DND-41 (cell line): ENCODE measurements at places on chromosomes 6 and 20.
A peak's percentile ranks its signal among the peaks of the same experiment; 100 is the strongest.

DNA sequence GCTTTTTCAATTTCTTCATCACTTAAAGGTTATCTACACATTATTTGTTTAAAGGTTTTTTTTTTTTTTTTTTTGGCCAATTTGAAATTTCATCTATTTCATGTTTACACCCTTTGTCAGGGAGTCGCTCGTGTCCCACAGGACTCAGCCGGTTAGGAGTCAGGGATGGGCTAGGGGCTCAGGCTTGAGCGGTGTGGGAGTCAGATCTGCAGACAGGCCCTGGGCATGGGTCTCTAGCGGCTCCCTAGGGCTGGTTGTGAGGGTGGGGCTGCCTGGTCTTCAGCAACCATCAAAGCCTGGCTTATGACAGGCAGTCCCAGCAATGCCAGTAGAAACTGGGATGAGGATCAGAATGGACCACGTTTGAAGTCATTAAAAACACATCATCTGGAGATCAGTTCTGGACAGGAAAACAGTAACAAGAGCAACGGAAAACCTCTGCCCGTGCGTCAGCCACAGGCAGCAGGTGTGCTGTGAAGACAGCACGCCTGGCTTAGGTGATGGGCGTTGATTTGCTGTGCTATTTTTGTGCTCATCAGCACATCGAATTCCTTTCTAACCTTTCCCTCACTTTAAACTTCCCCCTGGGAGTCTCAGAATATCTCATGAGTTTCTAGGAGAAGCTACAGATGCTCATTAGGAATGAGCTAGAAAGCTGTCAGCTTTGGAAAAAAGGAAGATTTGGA is 91.3 kb upstream of the MPC1 start:
- no peak for DNase-seq

GRCh38 chr6:41040101-41040939 is 1.3 kb upstream of the UNC5CL start:
- no peak for DNase-seq

- DNase-seq = no peak
These were observed 157.8 kb downstream of the TRIM27 start for GRCh38 chr6:28765978-28766351.

GRCh38 chr20:56362833-56363413 is 4.1 kb downstream of the FAM210B start:
- DNase-seq = no peak

DNA sequence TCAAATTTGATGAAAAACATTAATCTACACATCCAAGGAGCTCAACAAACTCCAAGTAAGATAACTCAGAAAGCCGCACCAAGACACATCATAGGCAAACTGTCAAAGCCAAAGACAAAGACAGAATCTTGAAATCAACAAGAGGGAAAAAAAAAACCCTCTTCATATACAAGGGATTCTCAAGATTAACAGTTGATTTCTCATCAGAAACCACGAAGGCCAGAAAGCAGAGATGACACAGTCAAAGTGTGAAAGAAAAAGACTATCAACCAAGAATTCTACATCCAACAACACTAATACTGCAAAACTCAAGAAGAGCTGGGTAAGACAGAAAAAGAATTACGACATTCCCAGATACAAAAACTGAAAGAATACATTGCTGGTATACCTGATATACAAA is 73.8 kb downstream of the CDK19 start:
- no peak for DNase-seq

DNA sequence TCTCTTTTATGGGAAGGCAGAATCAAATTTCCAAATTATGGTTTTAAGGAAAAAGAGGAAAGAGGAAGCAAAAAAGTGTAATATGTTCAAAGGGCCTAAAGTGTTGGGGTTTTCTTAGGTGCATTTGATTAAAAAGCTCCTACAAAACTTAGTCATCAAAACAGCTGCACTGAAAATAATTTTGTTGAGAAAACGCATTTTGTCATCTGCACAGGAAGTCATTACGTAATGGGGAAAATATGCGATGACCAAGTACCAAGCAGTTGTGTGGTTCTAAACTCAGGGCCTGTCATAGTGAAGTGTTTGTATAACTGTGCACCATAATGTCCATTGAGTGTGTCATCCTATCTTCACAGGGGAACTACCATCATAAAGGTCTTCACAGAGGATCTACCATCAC is 15.6 kb downstream of the HAO1 start:
- DNase-seq = no peak

GRCh38 chr6:156876302-156876701 is 99.1 kb downstream of the ARID1B start:
- no peak for DNase-seq

GRCh38 chr6:163585932-163586437 is 171.5 kb downstream of the QKI start:
- DNase-seq = no peak

GRCh38 chr6:43644940-43645612 is at the start of gene RSPH9:
Gene RSPH9 (plus strand): TSS chr6:43645036. CDS start chr6:43645099, 63 bp downstream.
- no peak for DNase-seq

DNA sequence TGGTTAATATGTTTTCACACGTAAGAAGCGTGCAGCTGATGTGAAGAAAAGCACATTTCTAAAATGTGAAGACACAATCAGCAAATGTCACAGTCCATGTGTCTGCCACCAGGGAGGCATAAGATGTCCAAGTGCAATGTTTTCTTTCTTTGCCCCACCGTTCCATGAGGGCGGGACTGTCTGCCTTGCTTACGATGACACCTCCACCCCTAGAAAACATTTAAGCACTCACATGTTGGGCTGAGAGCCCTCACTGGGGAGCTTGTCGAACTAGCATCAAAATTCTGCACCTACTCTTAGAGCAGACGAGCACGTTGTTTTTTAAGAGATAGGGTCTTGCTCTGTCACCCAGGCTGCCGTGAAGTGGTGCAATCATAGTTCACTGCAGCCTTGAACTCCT is 57.6 kb downstream of the PSMG4 start:
- no peak for DNase-seq

GRCh38 chr6:122628714-122629113 is 18.5 kb downstream of the PKIB start:
- DNase-seq = no peak

DNA sequence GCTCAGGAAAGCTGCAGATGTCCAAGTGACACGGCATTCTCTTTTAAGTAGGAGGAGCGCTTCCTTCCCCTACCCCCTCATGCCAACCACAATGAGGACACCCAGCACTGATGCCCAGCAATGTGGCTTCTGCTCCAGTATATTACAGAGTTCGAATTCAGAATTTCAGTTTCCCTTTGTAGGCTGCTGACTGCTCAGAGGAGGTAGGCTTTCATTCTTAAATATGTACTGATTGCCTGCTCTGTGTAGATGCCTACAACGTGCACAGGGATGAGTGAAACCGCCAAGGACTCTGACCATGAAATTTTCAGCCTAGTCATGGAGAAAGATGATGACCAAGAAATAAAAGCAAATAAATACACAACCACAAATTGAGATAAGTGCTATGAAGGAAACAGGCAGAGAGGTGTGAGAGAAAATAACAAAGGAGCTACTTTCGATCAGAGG is 50.9 kb upstream of the TNFAIP3 start:
- peak; percentile 34 for DNase-seq

DNA sequence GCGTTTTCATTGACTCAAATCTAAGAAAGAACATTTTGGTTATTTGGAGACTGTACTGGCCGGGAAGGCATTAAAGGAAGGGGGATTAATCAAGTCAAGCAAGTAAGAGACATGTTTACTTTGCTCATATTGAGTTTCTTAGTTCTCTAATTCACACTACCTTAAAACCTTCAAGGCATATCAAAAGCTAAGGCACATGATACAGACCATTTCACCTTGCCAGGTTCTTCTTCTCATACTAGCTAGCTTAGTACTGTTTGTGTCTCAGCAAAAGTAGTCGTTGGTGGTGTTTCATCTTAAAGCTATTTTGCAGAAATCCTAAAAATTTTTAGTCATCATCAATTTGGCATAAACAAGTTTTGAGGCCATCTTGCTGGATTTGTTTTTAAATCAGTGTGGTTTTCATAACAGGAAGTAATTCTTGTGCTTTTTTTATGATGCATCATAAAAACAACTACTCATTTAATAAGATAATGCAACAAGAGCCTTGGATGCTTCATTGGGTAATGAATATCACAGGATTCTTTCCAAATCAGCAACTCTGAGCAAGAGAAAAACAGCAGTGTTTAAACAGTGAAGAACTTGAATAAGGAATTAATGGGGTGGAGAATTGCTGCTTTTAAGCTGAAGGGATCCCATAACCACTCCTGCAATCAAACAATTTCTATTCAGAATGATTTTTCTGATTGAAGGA is 425.3 kb downstream of the EPM2A start:
- DNase-seq = no peak

GRCh38 chr6:84920021-84920420 is 155.6 kb upstream of the TBX18 start:
- no peak for DNase-seq

GRCh38 chr20:33145521-33145920 is 22.4 kb upstream of the BPIFA2 start:
- no peak for DNase-seq

DNA sequence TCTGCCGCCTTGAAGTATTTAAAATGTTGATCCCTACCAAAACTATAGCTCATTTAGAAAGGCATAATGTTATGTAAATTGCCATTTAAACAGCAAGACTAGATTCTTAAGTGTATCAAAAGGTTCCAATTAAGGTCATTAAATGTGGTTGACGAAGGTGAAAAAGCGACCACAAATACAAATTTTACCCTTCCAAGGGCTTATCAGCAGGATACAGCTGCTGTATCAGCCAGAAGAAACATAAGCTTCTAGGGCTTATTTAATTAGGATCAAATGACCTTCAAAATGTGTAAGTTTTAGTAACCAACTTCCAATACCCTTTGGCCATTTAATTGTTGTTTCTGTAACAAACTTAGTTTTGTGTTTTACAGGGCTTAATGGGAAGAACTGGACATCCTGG is 139.9 kb downstream of the COL9A1 start:
- no peak for DNase-seq

DNA sequence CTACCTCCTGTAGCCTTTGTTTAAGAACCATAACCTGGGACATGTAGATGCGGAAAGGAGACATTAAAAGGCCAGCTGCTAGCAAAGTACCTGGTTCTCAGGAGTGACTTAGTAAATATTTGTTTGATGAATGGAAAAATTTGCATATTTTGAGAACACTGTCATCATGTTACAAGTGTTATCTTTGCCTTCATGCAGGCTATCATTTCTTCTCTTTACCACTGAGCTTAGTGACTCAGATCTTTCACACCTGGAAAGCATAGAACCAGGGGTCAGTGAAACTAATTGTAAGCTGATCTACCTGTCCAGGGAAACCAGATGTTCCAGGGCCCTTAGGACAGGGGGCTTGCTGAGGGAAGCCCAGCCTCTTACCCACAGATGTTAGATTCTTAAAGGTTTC is 5.4 kb downstream of the ZFP57 start:
- no peak for DNase-seq

- no peak for DNase-seq
These were observed 81.6 kb downstream of the KCNB1 start for GRCh38 chr20:49400904-49401303.

- DNase-seq = peak; percentile 94
These were observed 170.8 kb downstream of the BCAS1 start for GRCh38 chr20:53899351-53900167.

DNA sequence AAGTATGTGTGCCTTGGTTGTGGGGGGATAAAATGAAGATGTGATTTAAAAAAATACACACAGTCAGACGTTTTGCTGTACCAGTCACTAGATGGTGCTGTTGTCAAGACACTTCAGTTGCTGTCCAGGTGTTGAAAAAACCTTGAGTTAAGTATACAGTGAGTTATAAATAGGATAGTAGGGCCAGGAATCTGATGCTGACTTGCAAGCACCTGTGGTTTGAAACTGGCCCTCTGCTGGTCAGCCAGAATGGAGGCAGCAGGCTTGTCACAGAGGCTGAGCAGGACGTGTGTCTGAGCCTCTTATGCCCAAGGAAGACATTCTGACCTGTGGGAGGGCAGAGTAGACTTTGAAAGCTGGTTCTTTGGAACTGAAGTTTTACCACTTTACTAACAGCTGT is 27.8 kb downstream of the RNF8 start:
- peak; percentile 44 for DNase-seq

GRCh38 chr20:51876313-51876940 is 74.1 kb upstream of the SALL4 start:
- no peak for DNase-seq

- no peak for DNase-seq
These were observed 18.9 kb downstream of the CDH26 start for GRCh38 chr20:59977086-59977485.

DNA sequence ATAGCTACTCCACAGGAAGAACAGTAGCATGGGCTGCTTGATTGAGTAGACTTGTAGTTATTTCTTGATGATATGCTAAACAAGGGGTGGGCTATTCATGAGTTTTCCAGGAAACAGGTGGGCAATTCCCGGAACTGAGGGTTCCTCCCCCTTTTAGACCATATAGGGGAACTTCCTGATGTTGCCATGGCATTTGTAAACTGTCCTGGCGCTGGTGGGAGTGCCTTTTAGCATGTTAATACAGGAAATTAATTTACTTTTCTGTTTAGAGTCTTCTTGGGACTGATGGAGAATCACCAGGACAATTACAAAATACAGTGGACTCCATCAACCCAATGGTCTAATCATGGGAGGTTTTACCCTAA is 22.7 kb downstream of the CYP24A1 start:
- peak; percentile 53 for DNase-seq

DNA sequence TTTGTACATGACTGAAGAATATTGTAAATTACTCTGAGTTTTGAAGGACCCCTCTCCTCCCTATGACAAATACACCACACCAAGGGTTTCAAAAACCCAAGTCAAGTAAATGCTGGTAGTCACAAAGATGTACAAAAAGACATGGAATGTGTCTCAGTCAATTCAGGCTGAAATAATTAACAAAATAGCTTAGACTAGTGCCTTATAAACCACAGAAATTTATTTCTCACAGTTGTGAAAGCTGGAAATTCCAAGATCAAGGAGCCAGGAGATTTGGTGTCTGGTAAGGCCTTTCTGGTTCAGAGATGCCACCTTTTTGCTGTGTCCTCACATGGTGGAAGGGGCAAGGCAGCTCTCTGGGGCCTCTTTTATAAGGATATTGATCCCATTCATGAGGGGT is 202.3 kb upstream of the RIN2 start:
- DNase-seq = no peak

GRCh38 chr6:45965792-45966191 is 49.9 kb downstream of the CLIC5 start:
- DNase-seq = no peak

GRCh38 chr6:15389084-15389764 is 143.4 kb downstream of the JARID2 start:
- DNase-seq = no peak

DNA sequence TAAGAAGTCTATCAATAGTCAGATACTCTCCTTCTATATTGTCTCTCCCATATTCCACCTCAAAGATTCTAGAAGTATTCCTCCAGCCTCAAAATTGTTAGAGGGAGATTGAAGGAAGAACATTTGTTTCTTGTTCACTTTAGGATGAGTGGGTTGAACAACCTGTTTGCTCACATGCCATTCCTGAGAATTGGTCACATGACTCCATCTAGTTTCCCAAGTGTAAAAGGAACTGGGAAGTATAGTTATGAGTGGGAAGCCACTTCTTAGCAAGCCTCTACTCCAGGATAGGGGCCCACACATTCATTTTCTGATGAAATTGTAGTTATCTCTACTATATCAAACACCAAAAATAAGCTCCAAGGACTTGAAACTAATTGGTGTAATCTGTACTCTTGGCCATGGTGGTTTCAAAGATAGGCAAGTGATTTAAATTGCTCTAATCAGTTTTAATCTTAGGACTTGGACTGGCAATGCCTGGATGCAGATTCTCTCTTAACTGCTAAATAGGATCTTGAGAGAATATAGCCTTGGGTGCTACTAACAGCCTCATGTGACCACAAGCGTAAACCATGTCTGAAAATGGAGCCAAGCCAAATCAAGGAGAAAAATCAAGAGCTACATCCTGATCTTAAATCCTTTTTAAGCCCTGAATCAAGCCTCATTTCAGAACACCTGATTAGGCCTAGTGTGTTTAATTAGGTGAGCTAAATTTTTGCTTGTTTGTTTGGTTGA is 758.7 kb upstream of the MAN1A1 start:
- no peak for DNase-seq
